ENCODE measurements at places on chromosomes 1 and 21. TPM values are rescaled to one million over a fixed set of nuclear protein-coding genes. Genes with fewer than 3 reads are reported as not detected.

TBX15 gene
- total RNA-seq = 1.6 TPM

FCRL4 gene
- not detected for total RNA-seq

ASPM gene
- total RNA-seq = 0.27 TPM

PMVK gene
- 18.7 TPM for total RNA-seq

CRP gene
- total RNA-seq = 0.27 TPM

CASQ1 gene
- total RNA-seq = 1.5 TPM

CCDC27 gene
- total RNA-seq = not detected

KHDC4 gene
- total RNA-seq = 20.4 TPM

TTLL10 gene
- not detected for total RNA-seq

CD1B gene
- total RNA-seq = not detected

CD53 gene
- total RNA-seq = 8.1 TPM

KCNN3 gene
- 13.7 TPM for total RNA-seq

GBP5 gene
- 0.27 TPM for total RNA-seq

RERE gene
- total RNA-seq = 112 TPM
